NCI-H1092 treated with DMSO at 0.1 percent for 48 hours (cell line): ENCODE measurements at places on chromosomes 4 and X.

DNA sequence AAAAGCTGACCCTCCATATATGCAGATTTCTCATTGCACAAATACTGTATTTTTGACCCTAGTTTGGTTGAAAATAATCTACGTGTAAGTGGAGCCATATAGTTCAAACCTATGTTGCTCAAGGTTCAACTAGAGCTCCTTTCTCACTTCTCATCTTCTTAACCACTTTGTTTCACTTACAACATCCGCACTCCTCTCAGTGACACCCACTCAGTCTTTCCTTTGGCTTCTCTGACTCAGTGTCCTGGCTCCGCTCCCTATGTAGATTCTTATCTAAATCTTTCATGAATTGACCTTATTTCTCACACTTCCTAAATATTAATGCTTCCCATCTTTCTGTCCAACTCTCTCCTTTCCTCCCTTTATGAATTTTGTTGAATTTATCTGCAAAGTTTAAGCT is 32.9 kb upstream of the DKK2 start:
- no peak for DNase-seq

- DNase-seq = no peak
Measured at GRCh38 chr4:156662921-156663320, 308.7 kb downstream of the PDGFC start.

- DNase-seq = no peak
Measured at GRCh38 chr4:73066928-73067327, 2.6 kb downstream of the COX18 start.

DNA sequence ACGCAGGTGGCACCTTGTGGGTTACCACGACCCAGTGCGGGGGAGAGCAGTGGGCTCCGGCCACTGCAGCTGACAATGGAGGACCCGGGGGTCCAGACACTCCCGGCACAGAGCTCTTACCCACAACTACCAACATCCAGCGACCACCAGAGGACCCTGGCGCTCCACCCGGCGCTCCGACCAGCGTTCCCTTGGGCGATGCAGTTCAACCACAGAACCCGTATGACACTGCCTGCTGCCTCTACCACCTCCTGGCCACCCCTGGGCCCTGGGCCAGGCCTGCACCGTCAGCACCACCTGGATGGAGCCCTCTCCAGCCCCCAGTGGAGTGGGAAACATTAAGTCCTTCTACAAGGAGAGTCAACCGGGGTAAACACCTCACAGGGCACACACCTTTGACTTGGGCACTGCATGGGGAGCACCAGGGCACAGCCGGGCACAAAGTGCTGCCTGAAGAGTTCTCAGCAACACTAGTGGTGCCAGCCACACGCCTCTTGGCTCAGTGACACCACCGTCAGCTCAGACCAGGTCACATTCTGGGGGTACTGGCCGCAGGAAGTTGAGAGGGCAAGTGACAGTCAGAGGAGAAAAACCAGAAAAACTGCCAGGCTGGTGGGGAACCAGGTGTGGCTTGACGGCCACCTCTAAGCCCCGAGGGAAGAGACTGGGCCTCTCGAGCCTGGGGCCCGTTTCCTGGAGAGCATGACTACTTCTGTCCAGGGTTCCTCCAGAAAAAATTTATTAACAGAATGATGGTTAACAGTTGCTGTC is 2.6 kb downstream of the CTBP1 start:
- no peak for DNase-seq

GRCh38 chrX:37905436-37906147 is 58.2 kb upstream of the DYNLT3 start:
- DNase-seq = peak; percentile 29
